ENCODE measurements at places on chromosomes 7 and 10. TPM values are rescaled to one million over a fixed set of nuclear protein-coding genes. Genes with fewer than 3 reads are reported as not detected.

GRCh38 chr7:101237206-101238067, at the start of gene CLDN15:
TSS of gene CLDN15 (minus strand) at chr7:101237802. CDS start at chr7:101237581, 221 bp downstream.
- peaks cover 11% of the 10 kb centered on the region for H3K4me1 ChIP-seq
- DNase-seq, result peak; percentile 60
- H3K4me3 ChIP-seq, result no peak within 1 kb of the TSS
- H3K27me3 ChIP-seq, result no peaks in the 10 kb centered on the region
- peaks cover 9% of the 10 kb centered on the region for H3K36me3 ChIP-seq

DNA sequence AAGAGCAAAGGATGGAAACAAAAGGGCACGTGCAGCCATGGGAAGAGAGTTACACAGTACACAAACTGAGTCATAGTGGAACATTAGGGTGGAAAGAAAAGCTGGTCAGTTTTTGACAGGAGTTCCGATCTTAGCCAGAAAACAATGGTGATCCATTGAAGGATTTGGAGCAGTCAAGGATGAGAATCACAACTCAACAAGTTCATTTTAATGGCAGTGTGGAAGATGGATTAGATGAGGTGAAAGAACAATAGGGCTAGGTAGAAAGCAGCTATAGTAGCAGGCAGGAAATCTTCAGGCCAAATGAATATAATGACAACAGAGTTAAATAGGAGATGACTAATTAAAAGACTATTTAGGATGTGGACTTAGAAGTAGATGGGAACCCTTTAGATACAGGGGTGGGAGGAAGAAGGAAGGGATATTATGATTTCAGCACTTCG, 136.3 kb downstream of the DOCK4 start:
- no peak overlapping the region for H3K4me3 ChIP-seq
- H3K4me1 ChIP-seq, result peaks cover 17% of the 10 kb centered on the region
- H3K27ac ChIP-seq, result no peak overlapping the region
- no peak for DNase-seq

DNA sequence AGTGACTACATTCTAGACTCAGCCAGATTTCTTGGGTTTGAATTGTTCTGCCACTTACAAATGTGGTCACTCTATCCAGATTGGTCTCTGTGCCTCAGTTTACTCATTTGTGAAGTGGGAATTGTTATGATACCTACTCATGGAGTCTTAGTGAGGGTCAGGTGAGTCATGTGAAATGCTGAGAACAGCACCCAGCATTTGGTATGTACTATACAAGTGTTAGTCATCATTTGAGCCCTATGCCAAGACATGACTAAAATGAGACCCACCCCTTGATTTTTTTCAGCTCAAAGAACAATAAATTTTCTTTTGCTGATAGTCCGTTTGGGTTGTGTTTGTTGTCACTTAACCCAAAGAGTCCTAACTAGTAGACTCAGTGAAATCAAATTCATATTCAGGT, 92.8 kb downstream of the CHN2 start:
- H3K4me3 ChIP-seq, result no peak overlapping the region
- H3K36me3 ChIP-seq, result no peaks in the 10 kb centered on the region
- no peaks in the 10 kb centered on the region for H3K4me1 ChIP-seq
- peaks cover 2% of the 10 kb centered on the region for H3K27me3 ChIP-seq

- H3K27me3 ChIP-seq, result no peaks in the 10 kb centered on the region
- no peak for DNase-seq
Measured at GRCh38 chr10:34769899-34770298, 45.2 kb downstream of the PARD3 start.

Gene CRHR2
- not detected for polyA plus RNA-seq

- no peaks in the 10 kb centered on the region for H3K27me3 ChIP-seq
- peaks cover 4% of the 10 kb centered on the region for H3K36me3 ChIP-seq
- DNase-seq, result no peak
- no peaks in the 10 kb centered on the region for H3K4me1 ChIP-seq
Measured at GRCh38 chr10:68684413-68684812, 36.6 kb upstream of the CCAR1 start.

DNA sequence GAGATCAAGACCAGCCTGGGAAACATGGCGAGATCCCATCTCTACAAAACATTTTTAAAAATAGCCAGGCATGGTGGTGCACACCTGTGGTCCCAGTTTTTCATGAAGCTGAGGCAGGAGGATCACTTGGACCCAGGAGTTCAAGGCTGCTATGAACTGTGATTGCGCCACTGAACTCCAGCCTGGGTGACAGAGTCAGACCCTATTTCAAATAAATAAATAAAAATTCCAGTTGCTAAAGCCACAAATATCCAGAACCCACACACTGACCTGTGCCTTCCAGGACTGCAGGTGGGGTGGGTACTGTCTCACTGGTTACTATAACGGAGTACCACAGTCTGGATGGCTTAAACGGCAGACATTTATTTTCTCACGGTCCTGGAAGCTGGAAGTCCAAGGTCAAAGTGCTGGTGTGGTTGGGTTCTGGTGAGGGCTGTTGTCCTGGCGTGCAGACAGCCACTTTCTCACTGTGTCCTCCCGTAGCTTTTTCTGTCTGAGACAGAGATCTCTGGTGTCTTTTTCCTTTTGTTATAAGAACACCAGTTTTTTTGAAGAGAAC, 38.8 kb downstream of the ASB13 start:
- no peak overlapping the region for H3K27ac ChIP-seq
- peaks cover 4% of the 10 kb centered on the region for H3K4me1 ChIP-seq
- no peaks in the 10 kb centered on the region for H3K27me3 ChIP-seq
- no peak overlapping the region for H3K4me3 ChIP-seq
- no peaks in the 10 kb centered on the region for H3K36me3 ChIP-seq

GRCh38 chr10:110822712-110823311, 48.9 kb upstream of the PDCD4 start:
- DNase-seq, result peak; percentile 84
- peaks cover 34% of the 10 kb centered on the region for H3K4me1 ChIP-seq
- no peaks in the 10 kb centered on the region for H3K36me3 ChIP-seq
- H3K4me3 ChIP-seq, result no peak overlapping the region
- no peaks in the 10 kb centered on the region for H3K27me3 ChIP-seq

DNA sequence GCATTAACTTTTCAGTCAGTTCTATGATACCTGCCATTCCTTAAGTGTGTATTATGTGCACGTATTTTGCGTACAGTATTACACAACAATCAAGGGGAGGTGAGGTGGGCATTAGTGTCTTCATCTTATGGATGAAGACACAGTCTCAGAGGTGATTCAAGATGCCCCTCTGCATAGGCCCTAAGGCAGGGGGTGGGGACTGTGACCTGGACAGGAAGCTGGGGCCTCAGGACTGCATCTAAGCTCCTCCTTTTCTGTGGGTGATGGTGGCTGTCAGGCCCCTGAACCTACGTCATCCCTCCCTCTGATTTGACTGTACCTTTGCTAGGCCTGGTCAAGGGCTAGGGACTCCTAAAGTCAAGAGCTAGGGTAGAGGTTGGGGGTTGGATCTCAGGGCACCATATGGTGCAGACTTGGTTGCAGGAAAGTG, 38.9 kb downstream of the HK1 start:
- H3K36me3 ChIP-seq, result no peaks in the 10 kb centered on the region
- H3K27me3 ChIP-seq, result no peaks in the 10 kb centered on the region
- H3K4me1 ChIP-seq, result peaks cover 20% of the 10 kb centered on the region

GRCh38 chr7:52249741-52250140, 785.7 kb upstream of the POM121L12 start:
- H3K4me1 ChIP-seq, result no peaks in the 10 kb centered on the region
- DNase-seq, result no peak
- H3K27ac ChIP-seq, result no peak overlapping the region
- no peaks in the 10 kb centered on the region for H3K27me3 ChIP-seq

DNA sequence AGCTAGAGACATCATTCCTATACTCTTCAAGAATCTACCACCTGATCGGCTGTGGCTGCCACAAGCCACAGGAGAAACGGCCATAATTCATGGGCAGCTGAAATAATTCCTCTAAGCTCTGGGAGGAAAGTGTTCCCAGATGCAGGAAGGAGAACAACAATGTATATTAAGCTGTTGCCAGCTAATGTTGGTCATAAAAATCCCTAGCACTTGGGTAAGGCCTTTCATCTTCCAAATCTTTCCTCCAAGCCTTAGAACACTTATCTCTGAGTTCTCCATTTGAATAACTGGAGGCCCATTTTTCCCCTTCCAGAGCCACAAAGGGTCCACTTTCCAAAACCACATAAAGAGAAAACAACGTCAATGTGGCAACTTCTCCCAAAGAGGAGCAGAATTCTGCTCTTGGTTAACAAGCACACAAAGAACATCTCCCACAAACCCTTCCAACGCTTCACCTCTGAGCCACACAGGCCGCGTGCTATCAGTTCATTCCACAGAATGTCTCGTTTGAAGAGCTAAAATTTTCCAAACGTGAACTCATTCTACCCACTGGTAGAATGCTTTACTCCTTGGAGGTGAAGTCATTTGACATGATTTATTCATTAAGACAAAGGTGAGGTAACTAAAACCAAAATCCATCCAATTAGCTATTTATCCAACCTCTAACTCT, 11.2 kb downstream of the KCNMA1 start:
- H3K4me3 ChIP-seq, result no peak overlapping the region
- no peak for DNase-seq
- no peaks in the 10 kb centered on the region for H3K36me3 ChIP-seq
- peaks cover 4% of the 10 kb centered on the region for H3K27me3 ChIP-seq

GRCh38 chr7:91033574-91033973, 230.7 kb upstream of the FZD1 start:
- H3K27me3 ChIP-seq, result no peaks in the 10 kb centered on the region
- DNase-seq, result peak; percentile 37
- H3K36me3 ChIP-seq, result no peaks in the 10 kb centered on the region
- no peak overlapping the region for H3K27ac ChIP-seq

GRCh38 chr10:70772627-70773026, 12.6 kb downstream of the TBATA start:
- H3K27me3 ChIP-seq, result no peaks in the 10 kb centered on the region
- H3K4me1 ChIP-seq, result no peaks in the 10 kb centered on the region
- H3K27ac ChIP-seq, result no peak overlapping the region
- DNase-seq, result no peak
- H3K36me3 ChIP-seq, result no peaks in the 10 kb centered on the region

GRCh38 chr7:96931891-96932290, 73.5 kb upstream of the DLX6 start:
- DNase-seq, result no peak
- no peaks in the 10 kb centered on the region for H3K36me3 ChIP-seq
- no peaks in the 10 kb centered on the region for H3K4me1 ChIP-seq
- H3K27me3 ChIP-seq, result peaks cover 2% of the 10 kb centered on the region
- H3K4me3 ChIP-seq, result no peak overlapping the region

- no peaks in the 10 kb centered on the region for H3K27me3 ChIP-seq
- no peak overlapping the region for H3K4me3 ChIP-seq
- DNase-seq, result no peak
Measured at GRCh38 chr10:60570896-60571295, 181.2 kb upstream of the ANK3 start.

DNA sequence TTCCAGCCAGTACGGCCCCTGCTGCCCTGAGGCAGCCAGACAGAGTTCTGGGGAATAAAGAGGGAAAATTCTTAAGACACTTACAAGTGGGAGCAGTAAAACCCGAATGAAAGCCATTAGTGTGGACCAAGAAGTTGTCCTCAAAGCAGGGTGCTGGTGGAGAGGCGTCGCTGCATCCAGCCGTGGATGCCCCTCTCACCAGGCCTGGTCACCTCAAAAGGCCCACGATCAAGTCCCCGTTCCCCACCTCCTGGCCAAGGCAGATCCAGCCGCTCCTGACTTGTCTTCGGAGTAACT, 656 bp downstream of the VSTM4 start:
- peaks cover 6% of the 10 kb centered on the region for H3K27me3 ChIP-seq
- H3K4me1 ChIP-seq, result peaks cover 26% of the 10 kb centered on the region
- DNase-seq, result no peak
- H3K27ac ChIP-seq, result peak overlapping the region; percentile 84

DNA sequence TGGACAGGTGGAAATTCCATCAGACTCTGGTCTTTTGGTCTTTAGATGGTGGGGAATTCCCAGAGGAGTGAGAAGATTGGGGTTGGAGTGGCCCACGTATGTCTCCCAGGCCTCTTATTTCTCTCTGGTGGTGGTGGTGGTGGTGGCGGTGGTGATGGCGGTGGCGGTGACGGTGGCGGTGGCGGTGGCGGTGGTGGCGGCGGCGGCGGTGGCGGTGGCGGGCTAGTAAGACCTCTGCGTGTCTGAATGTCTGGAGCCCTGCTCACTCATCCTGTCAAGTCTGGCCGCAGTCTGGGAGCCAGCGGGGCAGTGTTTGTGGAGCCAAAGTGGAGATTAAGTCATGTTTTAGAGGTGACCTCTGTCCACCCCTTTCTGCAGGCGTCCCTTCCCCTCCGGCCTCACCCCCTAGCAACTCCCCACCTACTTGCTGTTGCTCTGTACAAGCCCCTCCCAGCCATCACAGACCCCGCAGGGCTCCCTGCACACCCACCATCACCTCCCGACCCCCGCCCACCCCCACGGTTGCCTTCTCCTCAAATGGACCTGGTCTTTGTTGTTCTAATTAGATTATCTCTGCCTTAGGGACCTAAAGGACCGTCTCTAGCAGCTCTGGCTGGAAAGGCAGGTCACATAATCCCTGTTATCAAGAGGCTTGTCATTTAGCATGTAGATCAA, 165.0 kb upstream of the TBX20 start:
- peaks cover 8% of the 10 kb centered on the region for H3K4me1 ChIP-seq
- H3K36me3 ChIP-seq, result no peaks in the 10 kb centered on the region
- DNase-seq, result no peak
- no peaks in the 10 kb centered on the region for H3K27me3 ChIP-seq
- H3K4me3 ChIP-seq, result no peak overlapping the region

DNA sequence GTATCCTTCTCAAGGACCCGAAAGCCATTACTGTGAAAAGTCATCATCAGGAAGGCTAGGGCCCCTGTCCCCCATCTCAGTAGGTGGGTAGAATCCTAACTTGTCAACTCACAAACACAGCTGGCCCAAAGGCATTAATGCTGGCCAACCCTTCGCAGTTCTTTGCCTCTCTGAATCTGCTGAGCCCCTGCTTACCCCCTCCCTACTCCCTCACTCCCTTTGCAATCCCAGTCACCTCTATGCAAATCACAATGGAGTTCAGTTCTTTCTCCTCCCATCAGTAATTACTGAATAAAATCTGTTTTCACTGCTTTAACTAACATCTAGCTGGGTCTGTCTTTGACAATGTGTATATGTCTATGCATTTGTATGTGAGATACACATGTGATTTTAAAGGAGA, 38.1 kb upstream of the AOAH start:
- H3K27ac ChIP-seq, result no peak overlapping the region
- no peak for DNase-seq
- H3K4me1 ChIP-seq, result no peaks in the 10 kb centered on the region

DNA sequence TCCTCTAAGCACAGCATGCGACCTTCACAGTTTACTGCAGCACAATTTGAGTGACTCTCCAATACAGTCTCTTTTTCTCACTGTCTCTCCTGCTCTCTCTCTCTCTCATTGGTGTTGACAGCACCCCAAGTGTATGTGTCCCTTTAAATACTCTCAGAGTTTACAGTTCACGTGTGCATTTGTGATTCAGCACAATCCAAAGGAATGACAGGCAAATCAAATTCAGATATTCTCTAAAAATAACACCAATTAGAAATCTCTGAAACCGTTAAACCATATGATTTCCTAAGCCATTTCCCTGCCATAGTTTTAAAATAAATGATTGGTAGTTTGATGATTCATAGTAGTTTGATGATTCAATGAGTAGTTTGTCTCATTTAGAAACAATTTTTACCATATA, 104.0 kb upstream of the GAD2 start:
- H3K4me1 ChIP-seq, result no peaks in the 10 kb centered on the region
- no peaks in the 10 kb centered on the region for H3K27me3 ChIP-seq
- no peak for DNase-seq
- no peak overlapping the region for H3K27ac ChIP-seq
- H3K4me3 ChIP-seq, result no peak overlapping the region

- H3K4me3 ChIP-seq, result no peak overlapping the region
- no peaks in the 10 kb centered on the region for H3K27me3 ChIP-seq
- peaks cover 14% of the 10 kb centered on the region for H3K4me1 ChIP-seq
- peak; percentile 78 for DNase-seq
- H3K36me3 ChIP-seq, result no peaks in the 10 kb centered on the region
Measured at GRCh38 chr10:3852147-3852904, 67.3 kb upstream of the KLF6 start.

GRCh38 chr7:2478399-2478785, 2.2 kb upstream of the GRIFIN start:
- no peaks in the 10 kb centered on the region for H3K27me3 ChIP-seq
- H3K36me3 ChIP-seq, result no peaks in the 10 kb centered on the region
- DNase-seq, result peak; percentile 35
- no peak overlapping the region for H3K4me3 ChIP-seq
